ENCODE measurements at places on chromosomes 4 and X.

DNA sequence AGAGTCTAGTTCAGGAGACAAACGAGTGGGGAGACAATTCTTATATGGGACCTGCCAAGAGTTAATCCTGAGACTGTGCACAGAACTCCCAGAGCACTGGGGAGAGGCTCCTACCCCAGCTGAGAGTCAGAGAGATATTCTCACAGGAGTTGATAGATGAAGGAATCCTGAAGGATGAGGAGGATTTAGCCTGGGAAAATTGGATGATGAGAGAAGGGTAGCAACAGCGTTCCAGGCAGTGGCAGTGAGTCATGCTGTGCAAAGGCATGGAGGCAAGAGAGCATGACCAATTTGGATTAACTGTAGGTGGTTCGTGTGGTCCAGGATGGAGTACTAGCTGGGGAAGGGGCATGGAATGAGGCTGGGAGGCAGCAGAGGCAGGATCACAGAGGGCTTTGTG is 318.6 kb downstream of the LDB2 start:
- no peak for DNase-seq

DNA sequence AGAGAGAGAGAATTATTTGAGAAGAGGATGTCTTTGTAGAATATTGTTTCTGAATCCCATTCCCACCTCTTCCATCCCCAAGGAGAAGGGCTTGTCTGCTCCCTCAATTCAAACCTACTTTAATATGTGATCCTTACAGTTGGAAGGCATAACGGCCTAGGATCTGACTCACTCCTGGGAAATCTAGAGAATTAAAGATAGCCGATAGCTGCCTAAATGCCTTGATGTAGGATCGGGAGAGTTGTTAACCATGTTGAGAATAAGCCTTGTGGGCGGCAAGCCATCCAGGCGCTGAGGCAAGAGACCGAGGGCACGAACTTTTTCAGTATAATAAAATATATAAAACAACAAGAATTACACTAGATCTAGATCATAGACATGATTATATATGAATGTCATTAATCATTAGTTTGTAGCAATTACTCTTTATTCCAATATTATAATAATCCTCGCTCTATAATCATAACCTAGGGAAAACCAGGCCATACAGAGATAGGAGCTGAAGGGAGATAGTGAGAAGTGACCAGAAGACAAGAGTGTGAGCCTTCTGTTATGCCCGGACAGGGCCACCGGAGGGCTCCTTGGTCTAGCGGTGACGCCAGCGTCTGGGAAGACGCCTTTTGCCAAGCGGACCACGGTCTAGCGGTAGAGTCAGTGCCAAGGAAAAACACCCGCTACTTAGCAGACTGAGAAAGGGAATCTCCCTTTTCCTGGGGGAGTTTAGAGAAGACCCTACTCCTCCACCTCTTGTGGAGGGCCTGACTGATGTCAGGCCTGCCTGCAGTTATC is 13.5 kb downstream of the EMCN start:
- DNase-seq = no peak

- no peak for DNase-seq
These were observed 2.4 kb downstream of the TFDP3 start for GRCh38 chrX:133215747-133216146.

DNA sequence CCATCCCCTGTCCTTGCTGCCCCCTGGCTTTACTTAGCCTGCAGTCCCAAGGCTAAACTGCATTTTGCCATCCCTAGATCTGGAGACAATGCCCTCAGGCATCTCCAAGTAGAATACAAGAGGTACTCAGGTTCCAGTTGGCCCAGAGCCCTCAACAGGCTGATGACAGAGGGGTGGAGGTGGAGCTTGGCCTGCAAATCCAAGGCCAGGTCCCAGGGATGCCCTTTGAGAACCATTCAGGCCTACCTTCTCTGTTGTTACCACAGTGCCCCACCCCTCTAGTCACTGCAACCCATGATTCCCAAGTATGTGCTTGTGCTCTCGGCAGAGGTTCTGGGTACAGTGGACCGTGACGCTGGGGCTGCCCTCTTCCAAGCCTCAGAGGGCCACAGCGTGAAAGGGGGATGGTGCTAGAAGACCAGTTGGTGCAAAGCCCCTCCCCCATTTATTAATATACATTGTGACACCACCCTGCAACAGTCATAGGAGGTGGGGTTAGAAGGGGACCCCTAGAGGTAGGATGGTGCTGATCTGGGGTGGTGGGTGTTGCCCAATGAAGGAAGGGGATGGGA is 6.4 kb upstream of the UBA1 start:
- DNase-seq = no peak

DNA sequence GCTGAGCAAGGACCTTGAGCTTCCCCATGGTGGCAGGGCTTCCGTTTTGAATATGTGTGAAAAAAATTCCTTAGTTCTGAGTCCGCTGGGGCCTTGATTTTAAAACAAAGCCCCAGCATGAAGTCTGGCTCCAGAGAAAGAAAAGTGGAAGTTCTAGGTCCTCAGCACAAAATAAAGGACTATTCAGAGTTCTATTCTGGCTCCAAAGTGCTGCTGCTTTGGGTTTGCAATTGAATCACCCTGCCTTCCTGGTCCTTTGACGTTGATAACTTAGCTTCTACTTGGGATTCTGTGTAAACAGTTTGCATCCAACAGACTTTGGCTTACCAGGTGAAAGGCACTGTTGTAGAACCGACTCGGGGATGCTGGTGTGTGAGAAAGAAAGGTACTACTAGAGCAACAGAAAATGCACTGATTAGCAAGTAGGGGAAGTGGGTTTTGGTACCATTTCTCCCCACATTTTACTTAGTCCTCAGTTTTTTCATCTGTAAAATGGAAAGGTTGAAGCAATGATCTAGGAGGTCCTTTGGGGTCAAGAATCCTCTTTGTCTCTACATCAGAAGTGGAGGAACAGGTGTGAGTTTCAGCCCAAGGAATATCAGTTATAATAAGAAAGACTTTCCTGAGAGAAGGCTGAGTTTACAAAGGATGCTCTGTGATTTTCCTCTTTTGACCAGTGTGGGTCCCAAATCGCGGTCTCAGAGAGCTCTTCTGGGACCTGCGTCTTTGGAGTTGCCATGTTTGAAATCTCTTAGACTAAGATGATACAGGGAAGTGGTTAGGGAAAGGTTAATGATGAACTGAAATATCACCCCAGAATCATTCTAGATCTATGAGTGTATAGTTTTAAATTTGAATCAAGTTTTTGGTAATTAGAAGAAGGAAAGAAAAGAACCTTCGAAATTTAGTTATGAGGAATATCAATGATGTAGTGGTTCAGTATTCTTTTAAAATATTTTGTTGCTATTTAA is 28.2 kb downstream of the IGFBP7 start:
- no peak for DNase-seq

- DNase-seq = no peak
These were observed 196.8 kb downstream of the DCHS2 start for GRCh38 chr4:154294652-154295350.

DNA sequence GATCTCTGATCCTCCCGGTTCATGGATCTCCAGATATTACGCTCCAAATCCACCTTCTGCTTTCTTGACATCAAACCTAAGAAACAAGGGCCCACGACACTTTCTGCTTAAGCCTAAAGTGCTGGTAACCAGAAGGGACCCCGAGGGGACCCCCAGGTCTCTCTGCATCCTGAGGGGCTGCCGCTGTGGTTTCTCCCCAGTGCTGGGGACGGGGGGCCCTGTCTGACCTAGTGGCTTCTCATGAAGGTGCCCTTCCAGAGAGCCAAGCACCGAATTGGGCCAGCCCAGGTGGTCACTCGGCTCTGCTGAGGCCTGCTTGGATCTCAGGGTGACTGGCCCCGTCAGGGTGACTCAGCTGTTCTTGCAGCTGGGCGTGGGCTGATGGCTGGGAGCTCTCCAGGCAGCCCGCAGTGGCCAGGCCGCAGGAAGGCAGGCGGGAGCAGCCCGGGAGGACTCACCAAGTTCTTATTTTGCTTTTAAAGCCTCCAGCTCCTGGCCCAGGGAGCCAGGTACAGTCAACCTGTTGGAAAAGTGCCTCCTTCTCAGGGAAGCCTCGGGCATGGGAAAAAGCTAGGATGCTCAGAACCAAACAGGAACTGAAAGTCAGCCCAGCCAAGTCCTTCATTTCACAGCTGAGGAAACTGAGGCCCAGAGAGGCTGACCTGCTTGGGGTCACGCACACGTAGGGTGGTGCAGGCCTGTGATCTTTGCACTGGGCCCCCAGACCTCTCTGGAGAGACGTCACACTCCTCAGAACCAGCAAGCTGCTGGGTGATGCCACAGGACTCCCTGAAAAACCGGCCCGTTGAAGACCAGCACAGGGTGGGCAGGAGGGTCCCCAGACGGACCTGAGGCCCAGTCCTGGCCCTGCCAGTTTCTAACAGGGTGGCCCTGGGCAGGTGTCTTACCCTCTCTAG is 16.7 kb downstream of the BLOC1S4 start:
- no peak for DNase-seq

- no peak for DNase-seq
These were observed 206.1 kb downstream of the PPP3CA start for GRCh38 chr4:101141230-101141629.

GRCh38 chr4:183438458-183439113 is 5.8 kb upstream of the CDKN2AIP start:
- DNase-seq = no peak

DNA sequence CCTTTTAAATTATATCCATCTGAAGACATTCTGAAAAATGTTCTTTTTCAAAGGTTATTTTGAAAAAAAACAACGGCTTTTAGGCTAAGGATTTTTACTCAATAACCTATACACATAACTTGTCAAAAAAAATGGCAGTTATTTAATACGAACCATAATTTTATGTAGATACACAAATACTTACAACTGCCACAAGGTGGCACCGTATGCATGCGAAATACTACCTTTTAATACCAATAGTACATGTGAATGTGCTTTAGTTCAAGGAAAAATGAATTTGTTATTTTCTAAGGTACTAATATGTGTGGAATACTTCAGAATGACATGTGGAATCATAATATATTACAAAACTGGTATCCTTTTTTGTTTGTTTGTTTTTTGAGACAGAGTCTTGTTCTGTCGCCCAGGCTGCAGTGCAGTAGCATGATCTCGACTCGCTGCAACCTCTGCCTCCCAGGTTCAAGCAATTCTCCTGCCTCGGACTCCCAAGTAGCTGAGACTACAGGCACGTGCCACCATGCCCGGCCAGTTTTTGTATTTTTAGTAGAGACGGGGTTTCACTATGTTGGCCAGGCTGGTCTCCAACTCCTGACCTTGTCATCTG is 4.6 kb upstream of the MAD2L1 start:
- DNase-seq = peak; percentile 11

DNA sequence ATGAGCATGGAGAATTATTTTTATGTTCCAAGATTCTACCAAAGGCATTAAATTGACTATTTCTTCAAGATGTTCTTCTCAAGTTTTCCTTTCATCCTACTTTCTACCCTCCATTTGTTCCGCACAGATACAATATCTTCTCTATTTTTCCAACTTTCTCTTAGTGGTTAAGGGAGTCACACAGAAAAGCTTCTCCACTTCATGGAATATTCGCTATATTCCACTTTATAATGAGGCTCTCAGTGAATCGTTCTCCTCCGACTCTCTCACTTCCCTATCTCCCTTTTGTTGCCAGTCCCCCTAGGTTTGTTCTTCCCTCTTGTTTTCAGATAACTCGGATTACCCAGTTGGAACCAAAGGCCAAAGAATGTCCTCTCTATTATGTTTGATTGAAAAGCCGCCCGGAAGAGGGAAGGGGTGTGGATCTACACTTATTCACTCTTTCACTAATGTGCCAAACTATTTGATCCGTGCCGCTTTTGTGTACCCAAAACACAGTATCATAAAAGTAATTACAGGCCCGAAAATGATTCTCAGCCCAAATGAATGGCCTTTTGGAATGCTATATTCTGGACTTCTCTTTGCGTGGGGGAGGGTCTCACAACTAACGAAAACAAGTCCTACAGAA is 1.2 kb downstream of the SH3D19 start:
- DNase-seq = no peak

GRCh38 chrX:121558886-121559285 is 511.5 kb downstream of the GLUD2 start:
- DNase-seq = no peak

DNA sequence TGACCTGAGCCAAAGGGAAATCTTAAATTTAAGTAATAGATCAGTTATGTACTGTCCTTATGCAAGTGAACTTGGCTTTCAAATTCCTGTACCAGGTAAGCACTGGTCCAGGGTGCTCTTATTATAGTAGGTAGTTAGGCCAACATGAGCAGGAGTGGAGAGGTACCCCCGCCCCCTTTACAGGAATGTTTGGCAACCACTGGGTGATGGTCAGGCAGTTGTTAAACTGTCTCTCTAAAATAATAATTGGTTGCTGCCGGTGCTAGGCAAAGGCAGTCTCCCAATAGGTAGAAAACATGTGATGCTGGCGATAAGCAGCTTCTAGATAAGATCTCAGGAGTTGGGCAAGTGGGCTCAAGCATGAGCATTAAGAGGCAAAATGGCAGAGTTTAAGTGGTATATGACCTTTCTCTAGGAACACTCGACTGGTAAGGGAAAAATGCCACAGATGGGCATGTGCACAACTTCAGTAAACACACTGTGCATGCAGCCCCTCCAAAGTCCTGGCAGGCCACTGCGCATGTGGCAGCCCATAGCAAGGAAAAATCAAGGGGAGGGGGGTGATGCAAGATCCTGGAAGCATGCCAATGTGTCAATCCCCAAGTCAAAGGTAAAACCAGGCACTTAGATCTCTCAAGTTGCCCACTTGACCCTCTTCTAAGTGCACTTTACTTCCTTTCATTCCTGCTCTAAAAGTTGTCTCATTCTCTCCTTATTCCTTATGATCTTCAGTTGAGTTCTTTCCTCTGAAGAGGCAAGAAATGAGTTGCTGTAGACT is 1239.7 kb downstream of the C4orf33 start:
- DNase-seq = no peak

DNA sequence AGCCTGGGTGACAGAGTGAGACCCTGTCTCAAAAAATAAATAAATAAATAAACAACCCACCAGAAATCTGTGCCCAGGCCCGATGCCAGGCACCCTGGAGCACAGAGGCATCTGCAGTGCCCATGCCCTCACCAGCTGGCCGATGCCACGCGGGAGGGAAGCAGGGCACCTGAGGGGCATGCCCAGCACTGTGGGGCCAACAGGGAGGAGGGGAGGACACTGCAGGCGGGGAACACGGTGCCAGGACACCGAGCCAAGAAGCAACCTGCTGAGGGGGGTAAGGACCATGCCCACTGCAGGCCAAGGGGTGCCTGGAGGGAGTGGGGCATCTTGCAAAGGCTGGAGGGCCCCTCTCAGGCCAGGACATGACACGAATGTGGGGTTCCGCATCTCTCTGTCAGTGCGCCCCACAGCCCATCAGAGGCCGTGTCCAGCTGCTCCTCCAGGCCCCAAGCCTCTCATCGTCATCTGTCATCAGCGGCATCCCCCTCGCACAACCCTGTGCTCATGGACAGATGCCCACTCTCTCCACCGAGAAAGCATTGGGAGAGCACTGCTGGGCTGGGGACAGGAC is 13.3 kb upstream of the DUSP9 start:
- no peak for DNase-seq

- no peak for DNase-seq
These were observed 249.6 kb downstream of the OPHN1 start for GRCh38 chrX:68183612-68184214.
